ENCODE measurements at places on chromosomes 7 and 10.

- no peak for DNase-seq
Measured at GRCh38 chr10:63175534-63175933, 42.4 kb downstream of the NRBF2 start.

DNA sequence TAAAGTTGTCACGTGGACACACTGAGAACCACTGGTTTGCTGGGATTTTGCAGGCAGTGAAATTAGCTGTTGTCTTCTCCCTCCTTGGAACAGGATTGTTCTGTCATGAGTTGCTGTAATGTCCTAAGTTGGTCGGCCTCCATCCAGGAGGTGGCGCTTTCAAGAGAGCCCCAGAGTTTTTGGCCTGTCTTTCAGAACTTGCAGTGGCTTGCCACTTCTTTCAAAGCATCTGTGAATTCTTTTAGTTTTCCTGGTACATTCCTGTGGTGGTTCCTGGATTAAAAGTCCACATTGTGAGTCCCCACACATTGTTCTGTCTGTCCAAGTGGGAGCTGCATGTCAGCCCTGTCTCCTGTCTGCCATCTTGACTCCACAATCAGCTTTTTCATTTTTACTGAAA lies 133.8 kb downstream of the PON1 start:
- no peak for DNase-seq

- DNase-seq = no peak
Measured at GRCh38 chr10:1227510-1228402, 171.6 kb downstream of the WDR37 start.

DNA sequence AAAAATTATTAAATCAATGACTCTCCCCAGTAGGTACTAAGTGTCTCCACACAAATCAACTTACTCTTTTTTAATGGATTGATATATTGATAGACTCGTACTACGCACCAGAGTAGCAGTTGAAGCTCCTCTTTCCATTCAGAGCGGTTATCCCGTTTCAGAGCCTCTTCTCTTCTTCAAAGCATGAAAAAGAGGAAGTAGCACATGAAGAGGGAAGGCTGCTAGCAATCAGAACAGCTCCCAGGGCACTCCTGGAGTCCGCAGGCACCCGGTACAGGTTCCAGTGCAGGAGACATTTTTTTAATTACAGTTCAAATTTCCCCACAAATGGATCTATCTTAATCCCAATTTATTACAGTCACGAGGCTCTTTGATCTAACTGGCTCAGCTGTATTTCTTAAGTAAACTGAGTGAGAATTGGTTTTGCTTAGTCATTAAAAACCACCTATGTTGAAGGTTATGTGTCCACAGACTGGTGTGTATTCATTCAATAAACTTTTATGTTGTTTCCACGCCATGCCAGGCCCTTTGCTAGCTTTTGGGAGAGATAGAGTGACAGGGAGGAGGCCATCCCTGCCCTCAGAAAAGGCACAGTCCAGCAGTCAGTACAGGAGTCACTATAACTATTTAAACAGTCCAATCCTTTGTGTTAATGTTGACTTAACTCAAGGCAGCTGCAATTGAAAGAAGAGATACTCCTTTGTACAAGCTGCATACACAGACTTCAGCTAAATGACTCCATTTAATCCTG lies 32.1 kb upstream of the CALN1 start:
- DNase-seq = no peak
